Stimulated activated CD4-positive, alpha-beta T cell treated with anti-CD3 and anti-CD28 coated beads, Interleukin-1b, Interleukin-23, amount 100 ng/mL, for 4 hours (primary cell): ENCODE measurements at places on chromosomes 16 and 17.

- no peak for DNase-seq
These were observed 1.7 kb downstream of the MLST8 start for GRCh38 chr16:2206780-2207433.

DNA sequence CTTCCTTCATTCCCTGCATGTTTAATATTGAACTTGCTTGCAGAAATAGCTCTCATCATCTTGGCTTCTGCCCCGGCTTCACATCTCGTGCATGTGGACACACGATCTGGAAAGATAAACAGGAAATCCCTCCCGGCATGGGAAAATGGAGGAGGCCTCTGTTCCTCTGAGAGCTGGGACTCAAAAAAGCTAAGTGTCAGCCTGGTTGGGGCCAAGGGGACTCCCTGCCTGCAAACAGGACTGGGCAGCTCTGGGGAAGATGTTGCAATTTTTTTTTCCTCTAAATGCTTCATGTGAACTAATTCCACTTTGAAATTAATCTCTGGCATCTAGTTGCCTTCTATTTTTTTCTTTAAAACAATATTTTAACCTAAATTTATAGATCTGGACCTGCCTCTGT lies 24.8 kb downstream of the ITPRIPL2 start:
- no peak for DNase-seq

GRCh38 chr16:24036614-24037013 lies 200.8 kb downstream of the PRKCB start:
- DNase-seq, result peak; percentile 30

DNA sequence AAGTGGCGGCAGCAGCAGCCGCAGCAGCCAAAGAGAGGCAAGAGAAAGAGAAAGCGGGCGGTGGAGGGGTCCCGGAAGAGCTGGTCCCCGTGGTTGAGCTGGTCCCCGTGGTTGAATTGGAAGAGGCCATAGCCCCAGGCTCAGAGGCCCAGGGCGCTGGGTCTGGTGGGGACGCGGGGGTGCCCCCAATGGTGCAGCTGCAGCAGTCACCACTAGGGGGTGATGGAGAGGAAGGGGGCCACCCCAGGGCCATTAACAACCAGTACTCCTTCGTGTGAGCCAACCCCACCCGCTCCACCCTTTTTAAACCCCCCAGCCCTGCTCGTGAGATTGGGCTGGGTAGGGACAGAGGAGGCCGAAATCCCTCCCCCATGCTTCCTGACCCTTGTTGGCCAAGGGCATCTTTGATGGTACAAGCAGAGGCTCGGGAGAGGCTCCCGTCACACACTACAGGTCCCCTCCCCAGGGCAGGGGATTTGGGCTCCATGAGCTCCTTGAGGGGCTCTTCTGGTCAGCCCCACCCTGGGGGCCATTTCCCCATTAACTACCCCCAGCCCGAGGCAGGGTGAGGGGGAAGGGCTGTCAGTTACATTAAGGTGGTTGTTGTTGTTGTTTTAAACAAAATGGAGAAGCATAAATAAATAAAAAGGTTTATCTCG lies 4.6 kb upstream of the ATP2A1 start:
- DNase-seq, result peak; percentile 37

- DNase-seq, result no peak
These were observed 13.9 kb downstream of the TOP3A start for GRCh38 chr17:18300725-18301480.

DNA sequence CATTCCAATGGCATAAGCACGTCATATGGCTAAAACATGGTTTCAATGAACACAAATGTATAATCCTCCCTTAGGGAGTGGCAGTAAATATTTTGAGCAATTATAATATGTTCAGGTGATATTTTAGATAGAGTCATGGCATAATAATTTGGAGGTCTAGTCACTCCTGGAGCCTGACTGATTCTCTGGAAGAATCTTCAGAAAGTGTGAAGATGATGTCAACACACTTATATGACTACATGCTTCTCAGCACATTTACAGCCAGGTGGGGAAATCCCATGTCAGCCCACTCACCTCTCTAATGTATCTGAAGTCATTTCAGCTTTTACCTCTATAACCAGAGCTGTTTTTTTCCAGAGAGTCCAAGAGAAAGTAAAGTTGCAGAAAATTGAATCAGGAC lies 474.8 kb downstream of the SHISA9 start:
- DNase-seq, result no peak

GRCh38 chr16:71255721-71256120 lies 25.2 kb upstream of the HYDIN start:
- no peak for DNase-seq

DNA sequence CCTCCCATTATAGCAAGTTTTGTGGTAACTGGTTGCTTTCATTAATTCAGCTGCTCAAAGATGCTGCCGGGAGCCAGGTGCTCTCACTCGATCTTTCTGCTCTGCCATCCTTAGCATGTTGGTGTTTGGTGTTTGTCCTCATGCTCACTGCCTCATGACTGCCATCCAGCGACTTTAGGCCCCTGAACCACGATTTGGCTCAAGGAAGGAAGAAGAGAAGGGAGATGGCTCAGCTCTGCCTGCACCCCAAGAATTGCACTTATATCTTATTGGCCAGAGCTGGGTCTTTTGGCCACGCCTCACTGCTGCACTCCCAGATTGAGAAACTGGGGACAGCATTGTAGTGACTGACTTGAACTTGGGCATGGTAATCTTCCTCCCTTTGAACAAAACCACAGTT lies 52.7 kb downstream of the ARSG start:
- no peak for DNase-seq

DNA sequence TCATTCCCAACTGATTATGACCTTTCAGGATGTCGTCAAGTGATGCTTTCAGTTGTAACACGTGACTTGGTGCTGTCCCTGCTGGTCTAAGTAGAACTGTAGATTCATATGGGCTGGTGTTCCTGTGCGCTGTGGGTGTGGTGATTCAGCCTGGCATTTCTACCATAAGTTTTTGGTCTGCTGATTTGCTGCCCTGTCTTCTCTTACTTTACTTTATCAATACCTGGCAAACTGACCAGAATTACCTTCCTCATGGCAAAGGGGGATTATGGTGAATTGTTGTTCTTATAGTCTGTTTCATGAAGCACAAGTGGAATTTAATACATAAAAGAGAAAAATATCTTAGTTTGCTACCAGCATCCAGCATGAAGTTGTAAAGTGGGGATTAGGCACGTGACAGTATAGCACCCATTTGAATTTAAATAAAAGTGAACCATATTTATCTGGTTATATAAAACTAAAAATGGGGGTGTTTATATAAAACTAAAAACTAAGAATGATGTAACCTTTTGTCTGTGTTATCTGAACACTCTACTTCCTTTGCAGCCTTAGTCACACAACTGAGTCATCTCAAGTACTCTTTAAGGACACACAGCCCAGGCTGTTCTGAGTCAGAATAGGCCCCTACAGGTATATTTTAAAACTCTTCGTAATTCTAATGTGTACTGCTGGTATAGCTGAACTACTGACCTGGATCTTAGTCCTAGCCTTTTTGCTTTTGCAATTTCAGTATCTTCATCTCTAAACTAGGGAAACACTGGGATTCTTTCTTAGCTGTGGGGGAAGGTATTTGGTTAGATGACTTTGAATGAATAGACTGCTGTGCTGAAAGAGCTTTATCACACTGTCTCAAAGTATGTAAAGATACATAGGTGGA lies 28.3 kb downstream of the TTC19 start:
- peak; percentile 18 for DNase-seq

DNA sequence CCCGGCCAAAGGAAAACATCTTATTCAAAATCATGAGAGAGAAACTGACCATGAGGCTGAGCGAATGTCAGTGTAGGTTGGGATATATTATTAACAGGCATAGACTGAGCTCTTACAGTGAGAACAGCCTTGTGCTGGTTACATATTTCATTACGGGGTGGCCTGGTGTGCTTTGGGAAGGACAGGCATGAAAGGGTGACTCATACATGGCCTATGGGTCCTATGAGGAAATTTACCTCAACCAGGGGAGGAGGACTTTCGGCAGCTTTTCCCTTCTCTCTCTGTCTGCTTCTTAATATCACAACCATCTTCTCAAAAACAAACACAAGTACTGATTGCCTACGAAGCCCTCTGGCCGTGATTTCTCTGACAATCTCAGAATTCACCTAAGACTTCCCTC lies 579.1 kb downstream of the CDH13 start:
- DNase-seq, result no peak

DNA sequence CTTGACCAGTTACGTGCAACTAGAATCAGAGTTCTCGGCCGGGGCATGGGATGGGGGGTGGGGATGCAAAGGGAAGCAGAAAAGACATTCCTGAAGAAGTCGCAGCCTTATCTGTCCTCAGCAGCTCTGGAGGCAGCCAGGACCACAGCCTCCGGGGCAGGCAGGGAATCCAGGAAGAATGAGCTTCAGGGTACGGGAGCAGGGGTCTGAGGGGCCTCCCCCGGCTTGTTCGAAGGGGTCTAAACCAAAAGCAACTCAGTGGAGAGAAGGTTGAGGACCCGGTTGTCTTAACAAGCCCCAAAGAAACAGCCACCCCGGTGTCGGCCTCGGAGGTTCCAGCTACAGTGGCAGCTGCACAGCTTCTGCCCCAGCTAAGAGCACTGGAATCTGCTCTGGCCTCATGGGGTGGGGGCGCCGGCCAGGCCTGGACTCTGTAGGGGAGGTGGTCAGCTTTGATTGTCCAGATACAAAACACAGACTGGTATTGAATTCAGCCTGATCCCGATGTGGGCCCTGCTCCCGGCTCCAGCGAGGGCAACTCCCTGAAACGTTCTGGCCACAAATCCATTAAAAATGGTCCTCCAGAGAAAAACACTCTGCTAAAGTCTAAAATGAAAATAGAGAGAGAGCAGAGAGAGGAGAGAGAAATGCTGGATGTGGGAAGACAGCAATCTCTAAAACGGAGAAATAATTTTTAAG lies 7.7 kb downstream of the HOXB4 start:
- DNase-seq, result no peak

DNA sequence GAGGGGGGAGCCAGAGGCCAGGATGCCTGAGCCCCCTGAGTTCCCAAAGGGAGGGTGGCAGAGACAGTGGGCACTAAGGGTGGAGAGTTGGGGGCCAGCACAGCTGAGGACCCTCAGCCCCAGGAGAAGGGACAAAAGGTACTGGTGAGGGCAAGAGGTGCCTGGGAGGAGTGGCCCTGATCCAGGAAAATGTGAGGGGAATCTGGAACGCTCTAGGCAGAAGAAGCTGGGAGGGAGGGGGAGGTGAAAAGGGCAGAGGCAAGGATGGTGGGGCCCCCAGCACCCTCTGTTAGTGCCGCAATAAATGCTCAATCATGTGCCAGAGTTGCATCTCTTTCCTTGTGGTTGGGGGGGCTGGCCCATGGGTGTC lies 1.1 kb downstream of the TCAP start:
- no peak for DNase-seq

DNA sequence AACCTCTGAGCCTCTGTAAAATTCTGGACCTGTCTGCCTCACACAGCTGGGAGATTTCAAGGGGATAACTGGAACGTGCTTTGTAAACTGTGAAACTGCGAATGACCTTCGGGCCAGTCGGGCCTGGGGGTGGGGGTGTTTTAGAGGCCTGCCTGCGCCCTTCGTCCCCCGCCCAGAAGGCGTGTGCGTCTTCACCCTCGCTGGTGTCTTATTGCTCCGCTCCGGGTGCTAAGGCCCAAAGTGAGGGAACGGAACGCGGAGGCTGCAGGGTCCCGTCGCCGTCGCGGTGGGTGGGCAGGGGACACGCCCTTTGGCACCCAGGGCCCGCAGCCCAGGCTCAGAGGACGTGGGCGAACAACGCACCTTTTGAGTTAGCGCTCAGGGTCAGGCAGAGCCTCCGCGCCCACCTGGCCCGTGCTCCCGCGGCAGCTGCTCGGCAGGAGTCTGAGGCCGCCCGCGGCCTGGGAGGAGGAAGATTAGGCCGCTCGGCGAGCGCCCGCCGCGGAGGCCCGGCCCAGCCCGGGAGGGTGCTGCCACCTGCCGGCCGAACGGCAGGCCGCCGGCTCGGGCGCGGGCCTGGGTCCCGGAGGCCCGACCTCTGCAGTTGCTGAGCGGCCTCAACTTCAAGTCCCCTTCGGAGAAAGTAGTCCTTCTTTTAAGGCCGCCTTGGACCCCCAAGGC lies 29.7 kb downstream of the DCAKD start:
- peak; percentile 51 for DNase-seq

DNA sequence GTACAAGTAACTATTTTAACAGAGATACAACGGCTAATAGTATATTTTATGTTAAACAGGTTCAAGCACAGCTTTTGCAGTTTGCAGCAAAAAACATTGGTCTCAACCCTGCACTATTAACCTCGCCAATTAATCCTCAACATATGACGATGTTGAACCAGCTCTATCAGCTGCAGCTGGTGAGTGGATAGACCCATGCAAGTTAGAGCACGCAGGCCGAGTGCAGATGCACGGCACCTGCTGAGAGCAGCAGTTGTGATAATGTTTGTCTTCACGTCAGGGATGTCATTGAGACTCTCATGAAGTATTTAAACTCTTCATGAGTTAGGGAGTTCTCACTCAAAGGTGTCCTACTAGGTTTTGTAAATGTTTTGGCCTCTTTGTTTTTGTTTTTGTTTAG lies 45.6 kb downstream of the TMC6 start:
- no peak for DNase-seq

- no peak for DNase-seq
These were observed 3.9 kb downstream of the RAB40C start for GRCh38 chr16:593807-594206.

GRCh38 chr16:78552716-78553115 lies 453.3 kb downstream of the WWOX start:
- DNase-seq, result no peak

DNA sequence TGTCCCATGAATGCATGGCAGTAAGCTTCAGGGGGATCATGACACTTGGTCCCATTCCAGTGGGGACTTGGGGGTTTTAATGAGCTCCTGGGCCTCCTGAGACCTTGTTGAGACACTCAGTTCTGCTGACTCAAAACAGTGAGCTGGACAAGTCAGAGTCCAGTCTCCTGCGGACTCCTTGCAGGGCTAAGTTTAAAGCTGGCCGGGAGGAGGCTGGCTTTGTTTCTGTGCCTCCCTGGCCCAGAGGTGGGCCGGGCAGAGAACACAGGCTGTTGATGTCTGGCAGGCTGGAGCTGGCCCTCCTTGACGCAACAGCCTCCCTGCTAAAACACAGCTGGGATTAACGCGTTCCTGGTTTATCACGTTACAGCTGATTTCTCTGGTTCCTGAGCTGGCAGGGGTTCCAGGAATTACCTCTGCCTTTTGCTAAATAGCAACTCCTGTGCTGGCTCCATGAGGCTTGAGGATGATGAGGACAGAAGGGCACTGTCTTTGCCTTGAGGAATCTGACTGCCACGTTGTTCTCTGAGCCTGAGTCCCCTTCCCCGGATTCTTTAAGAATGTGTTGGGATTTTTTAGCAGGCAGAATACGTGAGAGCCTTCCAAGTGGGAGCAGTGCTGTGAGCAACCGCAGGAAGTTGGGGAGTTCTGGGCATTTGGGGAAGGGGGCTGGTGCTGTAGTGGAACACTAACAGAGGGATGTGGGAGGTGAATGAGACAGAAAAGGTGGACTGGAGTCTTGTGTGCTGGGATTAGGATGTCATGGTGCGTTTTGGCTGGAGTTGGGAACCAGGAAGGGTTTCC lies 2.0 kb downstream of the GPT2 start:
- no peak for DNase-seq

GRCh38 chr17:61411261-61412142 lies 11.9 kb downstream of the TBX2 start:
- DNase-seq, result no peak

DNA sequence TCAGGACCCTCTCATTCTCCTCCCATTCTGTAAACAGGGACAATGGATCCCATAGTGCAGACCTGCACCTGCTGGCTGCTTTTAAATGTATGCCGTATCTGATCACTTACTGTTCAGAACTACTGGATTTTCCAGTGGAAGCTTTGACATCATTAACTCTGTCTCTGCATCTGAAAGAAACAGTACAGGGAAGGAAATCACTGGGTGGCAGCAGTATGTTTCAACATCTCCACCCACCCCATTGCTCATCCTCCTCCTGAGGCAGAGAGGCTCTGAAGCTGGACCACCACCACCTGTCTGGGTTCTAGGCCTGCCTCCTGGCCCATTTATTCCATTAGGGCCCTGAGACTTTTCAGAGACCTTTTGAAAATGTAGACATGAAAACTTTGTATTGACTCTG lies 2.6 kb downstream of the CCL15 start:
- no peak for DNase-seq
